ENCODE measurements at places on chromosomes 1 and 21.

- DNase-seq: no peak
These were observed 535.8 kb upstream of the ADGRL2 start for GRCh38 chr1:81264976-81265375.

- DNase-seq: no peak
These were observed 7.4 kb downstream of the GPR25 start for GRCh38 chr1:200880212-200880611.

DNA sequence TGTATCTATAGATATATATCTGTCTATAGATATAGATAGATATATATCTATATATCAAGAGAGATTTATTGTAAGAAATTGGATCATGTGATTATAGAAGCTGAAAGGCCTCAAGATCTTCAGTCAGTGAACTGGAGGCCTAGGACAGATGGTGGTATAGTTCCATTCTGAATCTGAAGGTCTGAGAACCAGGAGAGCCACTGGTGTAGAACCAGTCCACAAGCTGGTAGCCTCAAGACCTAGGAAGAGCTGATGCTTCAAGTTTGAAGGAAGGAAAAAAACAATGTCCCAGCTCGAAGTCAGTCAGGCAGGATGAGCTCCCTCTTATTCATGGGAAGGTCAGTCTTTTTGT, 213.2 kb upstream of the JUN start:
- no peak for DNase-seq

DNA sequence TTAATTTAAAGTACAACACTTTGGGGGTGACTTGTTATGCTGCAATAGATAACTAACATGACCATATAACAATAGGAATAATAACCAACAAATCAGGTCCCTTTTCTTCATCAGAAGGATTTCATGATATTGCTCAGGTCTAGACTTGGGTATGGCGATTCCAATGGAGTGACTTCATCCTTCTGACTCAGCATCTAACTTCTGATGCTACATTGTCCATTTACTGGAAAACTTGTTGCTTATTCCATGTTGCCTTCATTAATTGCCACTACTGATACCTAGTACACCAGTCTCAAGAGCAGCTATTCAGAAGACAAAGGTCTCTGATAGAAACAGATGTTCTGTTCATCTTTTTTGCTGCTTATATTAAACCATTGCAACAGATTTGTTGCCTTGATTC, 324.3 kb downstream of the TGFB2 start:
- no peak for DNase-seq

GRCh38 chr1:234486858-234487840, 8.2 kb upstream of the TARBP1 start:
- no peak for DNase-seq

DNA sequence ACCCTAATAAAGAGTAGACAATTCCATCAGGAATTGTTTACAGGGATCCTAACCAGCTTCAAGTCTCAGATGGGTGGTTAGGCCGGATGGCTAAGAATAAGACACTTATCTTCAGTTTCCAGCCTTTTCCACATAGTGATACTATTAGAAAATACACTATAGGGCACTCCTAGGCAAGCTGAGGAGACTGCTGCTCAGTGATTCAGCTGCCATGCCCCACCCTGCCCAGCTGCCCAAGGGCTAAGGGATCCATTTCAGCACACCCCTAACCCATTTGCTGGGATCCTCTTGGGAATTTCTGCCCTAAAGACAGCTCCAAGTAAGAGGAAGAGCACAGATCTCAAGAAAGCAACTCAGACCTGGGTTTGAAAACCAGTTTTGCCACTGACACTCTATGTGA, 31.9 kb downstream of the PLPP3 start:
- DNase-seq: no peak

- peak; percentile 78 for DNase-seq
These were observed 707 bp downstream of the PRCC start for GRCh38 chr1:156767879-156768604.

DNA sequence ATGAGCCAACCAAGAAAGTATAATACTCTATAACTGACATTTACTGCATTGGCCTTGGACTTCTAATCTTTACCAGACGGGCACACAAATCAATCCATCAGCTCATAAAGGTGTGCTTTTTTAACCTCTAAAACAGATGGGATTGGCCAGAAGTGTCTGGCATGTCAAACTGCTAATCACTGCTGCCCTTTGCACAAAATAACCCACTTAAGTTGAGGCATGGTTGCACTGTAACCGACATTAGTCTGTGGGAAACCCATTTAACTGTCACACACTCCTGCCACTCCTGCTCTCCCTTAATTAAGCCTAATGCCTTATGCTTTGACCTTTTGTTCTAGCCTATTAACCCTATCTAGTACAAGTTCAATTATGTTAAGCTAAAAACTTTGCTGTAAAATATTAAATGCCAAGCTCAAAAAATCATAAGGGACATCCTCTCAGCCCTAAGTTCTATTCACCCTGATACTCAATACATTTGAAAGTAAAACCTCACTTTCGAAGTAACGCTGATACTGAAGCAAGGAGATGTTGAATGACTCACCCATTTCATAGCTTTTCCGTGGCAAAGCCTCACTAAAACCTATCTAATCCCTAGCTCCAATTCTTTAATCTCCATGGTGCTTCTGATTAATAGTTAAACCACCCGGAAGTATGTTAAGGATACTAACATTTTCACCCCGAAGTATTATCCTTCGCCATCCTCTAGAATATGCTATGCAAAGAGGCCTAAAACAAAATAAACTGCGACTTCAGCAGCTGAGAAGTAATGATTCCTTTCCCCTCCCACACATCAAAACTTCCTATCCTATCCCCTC, 12.9 kb downstream of the NRIP1 start:
- no peak for DNase-seq

- DNase-seq: no peak
These were observed 18.5 kb downstream of the ATP5PO start for GRCh38 chr21:33897098-33897497.

DNA sequence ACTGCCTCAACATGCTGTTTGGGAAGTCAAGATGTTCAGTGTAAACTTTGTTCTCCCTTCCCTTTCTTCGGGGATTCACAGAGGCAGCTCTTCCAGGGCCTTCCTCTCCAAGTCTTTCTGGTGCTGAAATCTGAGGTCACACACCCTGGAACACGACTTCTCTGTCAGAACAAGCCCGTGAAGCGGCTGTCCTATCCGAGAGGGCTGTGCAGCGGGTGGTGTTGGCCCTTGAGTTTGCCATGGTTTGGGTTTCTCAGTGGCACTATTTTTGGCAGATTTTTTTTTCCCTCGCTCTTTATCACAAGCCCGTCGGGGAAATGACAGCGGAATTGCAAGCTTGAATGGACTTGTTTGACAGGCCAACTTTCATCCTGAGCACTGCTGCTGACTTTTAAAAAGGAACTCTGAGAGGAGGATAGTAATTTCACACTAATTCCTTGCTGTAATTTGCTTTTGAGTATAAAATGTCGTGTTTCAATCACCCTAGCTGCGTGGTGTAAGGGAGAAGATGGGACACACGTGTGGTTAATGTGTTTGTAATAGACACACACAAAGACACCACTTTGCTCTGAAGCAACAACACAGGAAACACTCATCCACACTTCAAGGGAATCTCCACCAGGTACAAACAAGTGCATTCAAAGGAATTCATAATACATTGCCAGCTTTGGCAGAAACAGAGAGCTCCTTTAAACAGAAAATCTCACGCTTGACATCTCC, 60.1 kb upstream of the TARBP1 start:
- DNase-seq: peak; percentile 42

DNA sequence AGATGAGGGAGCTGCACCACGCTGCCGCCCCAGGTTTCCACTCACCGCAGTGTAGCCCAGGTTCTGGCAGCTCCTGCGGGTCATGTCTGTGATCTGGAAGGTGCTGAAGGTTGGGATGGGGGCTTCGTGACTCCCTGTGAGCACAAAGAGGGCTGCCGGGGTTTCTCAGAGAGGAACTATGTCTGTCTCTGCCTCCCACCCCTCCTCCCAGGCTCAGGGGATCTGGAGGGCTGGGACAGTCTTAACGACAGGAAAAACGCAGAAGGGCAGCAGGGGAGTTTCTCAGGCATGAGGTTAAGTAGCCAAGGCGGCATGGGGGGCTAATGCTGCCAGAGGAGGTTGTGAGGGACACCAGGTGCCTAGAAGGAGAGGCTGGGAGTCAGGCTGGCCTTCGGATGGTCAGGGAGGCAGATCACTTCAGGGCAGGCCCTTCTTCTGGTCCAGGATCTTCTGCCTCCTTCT, 656 bp downstream of the SH2D2A start:
- peak; percentile 71 for DNase-seq

DNA sequence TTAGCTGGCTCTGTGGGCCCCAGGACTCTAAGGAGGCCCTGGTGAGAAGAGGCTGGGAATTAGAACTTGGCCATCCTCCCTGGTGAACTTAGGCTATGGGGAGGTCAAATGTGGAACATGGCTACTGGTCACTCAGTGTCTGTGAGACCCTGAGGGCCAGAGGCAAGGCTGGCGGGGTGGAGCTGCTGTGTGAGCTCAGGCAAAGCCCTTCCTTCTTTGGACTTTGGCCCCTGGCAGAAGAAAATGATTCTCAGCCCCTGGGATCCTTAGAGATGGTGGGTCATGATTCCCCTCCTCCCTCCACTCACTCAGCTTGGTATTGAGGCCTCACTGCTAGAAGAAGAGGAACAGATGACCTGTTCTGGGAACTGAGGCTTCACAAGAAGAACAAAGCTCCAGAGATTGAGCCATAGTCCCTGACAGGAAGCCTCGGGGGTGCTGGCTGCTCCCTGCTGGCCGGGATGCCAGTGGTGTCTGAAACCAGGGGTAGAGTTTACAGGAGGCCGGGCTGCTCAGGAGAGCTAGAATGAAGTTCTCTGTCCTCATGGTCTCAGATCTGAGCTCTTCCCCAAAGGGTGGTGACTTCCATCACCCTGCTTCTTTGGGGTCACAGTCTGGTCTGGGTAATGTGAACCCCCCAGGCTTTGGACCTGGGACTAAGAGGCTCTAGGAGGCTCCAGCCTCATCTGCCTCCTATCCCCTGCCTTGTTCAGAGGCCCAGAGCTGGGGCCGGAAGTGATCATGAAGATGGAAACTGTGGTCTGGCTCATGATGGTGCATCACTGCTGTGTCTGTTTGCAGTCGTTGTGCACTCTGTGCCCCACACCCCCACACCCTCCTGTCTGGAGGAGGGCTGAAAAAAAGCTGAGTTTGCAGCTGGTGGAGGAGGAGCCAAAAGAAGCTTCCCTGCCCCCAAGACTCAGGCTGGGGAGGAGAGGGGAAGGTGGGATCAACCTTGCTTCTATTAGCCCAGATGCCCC, 905 bp downstream of the BTBD19 start:
- DNase-seq: peak; percentile 94

GRCh38 chr21:44065428-44065827, 41.8 kb upstream of the PWP2 start:
- DNase-seq: peak; percentile 90

GRCh38 chr1:172708452-172708851, 49.5 kb downstream of the FASLG start:
- DNase-seq: peak; percentile 77

- DNase-seq: no peak
These were observed 53.9 kb upstream of the RBM15 start for GRCh38 chr1:110285316-110285715.

GRCh38 chr21:39216290-39216689, 33.0 kb upstream of the PSMG1 start:
- no peak for DNase-seq

GRCh38 chr1:228259951-228260350, 52.1 kb downstream of the OBSCN start:
- DNase-seq: no peak

- DNase-seq: no peak
These were observed 10.4 kb downstream of the CAMTA1 start for GRCh38 chr1:6795661-6796060.
